ENCODE measurements at places on chromosomes 4 and X.
A peak's percentile ranks its signal among the peaks of the same experiment; 100 is the strongest.

GRCh38 chrX:11944501-11944900, 186.5 kb downstream of the MSL3 start:
- peak; percentile 13 for DNase-seq

DNA sequence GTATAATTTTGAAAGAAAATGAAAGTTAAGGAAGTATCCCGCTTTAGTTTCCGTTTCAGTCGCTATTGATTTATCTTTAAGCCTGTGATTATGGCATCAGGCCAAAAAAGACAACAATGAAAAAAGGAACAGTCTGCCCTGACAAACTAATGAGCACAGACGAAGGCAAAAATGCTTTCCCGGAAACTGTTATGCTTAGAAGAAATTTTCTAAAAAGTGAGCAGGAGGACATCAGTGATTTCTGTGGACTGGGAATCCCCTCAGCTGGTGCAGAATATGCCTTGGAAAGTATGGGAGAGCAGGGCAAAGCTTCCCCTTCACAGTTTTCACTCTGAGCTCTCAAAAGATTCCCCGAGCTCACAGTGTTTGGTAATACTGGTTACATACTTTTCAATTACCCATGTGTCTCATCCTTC, 5.1 kb upstream of the CXCL10 start:
- DNase-seq: no peak

DNA sequence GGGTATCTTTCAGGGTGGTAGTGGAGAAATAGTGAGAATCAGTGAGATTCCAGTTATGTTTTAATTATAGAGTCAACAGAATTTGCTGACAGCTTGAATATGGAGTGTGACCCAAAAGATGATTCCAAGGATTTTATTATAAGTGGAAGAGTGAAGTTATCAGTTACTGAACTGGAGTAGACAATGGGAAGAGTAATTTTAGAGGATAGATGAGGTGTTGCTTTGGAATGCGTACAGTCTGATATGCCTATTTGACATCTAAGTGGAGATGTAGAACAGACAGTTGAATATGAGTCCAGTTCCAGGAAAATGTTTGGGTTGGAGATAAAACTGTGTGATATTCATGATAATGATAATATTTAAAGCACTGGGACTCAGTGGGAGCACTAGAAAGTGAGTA, 174.2 kb downstream of the MAPK10 start:
- DNase-seq: no peak

DNA sequence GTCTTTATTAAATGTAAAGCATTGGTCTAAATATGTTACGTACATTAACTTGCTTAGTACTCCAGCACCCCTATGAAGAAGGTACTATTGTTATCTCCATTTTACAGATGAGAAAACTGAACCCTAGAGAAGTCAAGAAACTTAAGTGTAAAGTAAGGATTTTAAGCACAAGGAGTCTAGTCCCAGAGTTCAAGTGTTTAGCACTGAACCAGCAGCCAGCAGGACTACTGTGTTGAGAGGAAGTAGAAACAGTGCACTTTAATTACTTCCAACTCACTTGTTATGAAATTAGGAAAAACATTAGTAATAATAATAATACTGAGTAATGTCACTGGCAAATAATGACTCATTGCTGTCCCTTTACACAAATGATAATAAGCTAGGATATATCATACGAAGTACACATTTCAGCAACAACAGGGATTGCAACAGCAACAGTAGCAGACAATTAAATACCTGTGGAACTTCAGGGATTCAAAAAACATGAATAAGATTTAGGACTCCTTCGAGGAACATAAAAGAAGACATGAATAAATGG, 548.1 kb upstream of the HS3ST1 start:
- no peak for DNase-seq

DNA sequence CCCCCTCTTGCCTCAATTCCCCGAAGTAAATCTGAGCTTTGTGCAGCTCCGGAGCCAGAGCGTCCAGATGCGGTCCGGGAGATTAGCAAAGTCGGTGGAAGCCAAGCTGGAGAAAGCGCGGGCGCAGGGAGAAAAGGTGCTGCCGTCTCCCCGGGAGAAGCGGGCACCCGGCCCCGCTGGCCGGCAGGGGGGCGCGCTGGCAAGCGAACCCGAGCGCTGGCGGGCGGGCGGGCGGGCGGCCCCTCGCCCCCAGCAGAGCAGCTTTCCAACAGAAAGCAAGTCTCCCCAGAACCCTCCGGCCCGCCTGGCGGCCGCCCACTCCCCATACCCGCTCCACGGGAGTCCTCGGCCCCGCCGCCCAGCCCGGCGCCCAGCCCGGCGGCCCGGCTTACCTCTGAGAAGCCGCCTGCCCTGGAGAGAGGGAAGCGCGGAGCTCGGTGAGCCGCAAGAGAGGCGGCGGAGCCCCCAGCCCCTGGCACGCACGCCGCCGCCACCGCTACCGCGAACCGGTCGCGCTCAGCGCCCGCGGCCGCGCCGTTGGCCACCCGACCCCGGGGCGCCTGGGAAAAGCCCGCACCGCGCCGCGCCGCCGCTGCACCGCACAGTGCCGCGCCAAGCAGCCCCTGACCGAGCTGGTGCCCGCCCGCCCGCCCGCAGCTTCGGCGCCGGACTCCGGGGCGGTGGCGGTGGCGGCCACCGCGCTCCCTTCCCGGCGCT, 529 bp upstream of the CITED1 start:
- DNase-seq: no peak

DNA sequence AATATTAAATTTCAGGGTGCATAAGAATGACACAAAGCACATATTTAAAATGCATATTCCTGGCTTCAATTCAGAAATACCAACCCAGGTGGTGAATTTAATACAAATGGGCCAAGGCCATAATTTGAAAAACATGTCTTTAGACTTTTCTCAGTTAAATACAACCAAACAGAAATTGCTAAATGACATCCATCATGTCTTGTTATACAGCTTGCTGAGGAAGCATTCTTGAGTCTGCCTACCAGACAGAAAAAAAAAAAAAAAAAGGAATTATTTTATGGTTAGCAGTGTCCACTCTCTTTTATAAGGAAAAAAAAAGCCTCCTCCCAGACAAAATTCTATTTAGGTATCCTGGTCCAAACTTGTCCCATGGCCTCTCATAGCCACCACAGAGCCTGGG, 119.1 kb downstream of the PAPSS1 start:
- no peak for DNase-seq

- no peak for DNase-seq
Measured at GRCh38 chrX:46571423-46572339, 1.9 kb upstream of the CHST7 start.

- DNase-seq: peak; percentile 38
Measured at GRCh38 chrX:38347136-38347535, 5.3 kb upstream of the OTC start.

GRCh38 chrX:3191796-3192195, 150.5 kb downstream of the ARSF start:
- DNase-seq: no peak

GRCh38 chr4:34043131-34043530, 2201.2 kb downstream of the ARAP2 start:
- no peak for DNase-seq

All from Ammon's horn (tissue), 1 donor.